ENCODE measurements at places on chromosomes 12 and 14. TPM values are rescaled to one million over a fixed set of nuclear protein-coding genes. Genes with fewer than 3 reads are reported as not detected.

ART4 gene
- polyA plus RNA-seq = not detected

LTB4R2 gene
- polyA plus RNA-seq = 0.91 TPM

PMEL gene
- 1.6 TPM for polyA plus RNA-seq

CCDC175 gene
- not detected for polyA plus RNA-seq

ANO4 gene
- 7.5 TPM for polyA plus RNA-seq

FAM90A1 gene
- polyA plus RNA-seq = 0.02 TPM

AQP6 gene
- polyA plus RNA-seq = not detected

FRS2 gene
- 28.2 TPM for polyA plus RNA-seq

EPYC gene
- not detected for polyA plus RNA-seq

Measured in AG04450 (cell line).